Immature natural killer cell (primary cell): ENCODE measurements at places on chromosomes 6 and 20. TPM values are rescaled to one million over a fixed set of nuclear protein-coding genes. Genes with fewer than 3 reads are reported as not detected.
A peak's percentile ranks its signal among the peaks of the same experiment; 100 is the strongest.

DNA sequence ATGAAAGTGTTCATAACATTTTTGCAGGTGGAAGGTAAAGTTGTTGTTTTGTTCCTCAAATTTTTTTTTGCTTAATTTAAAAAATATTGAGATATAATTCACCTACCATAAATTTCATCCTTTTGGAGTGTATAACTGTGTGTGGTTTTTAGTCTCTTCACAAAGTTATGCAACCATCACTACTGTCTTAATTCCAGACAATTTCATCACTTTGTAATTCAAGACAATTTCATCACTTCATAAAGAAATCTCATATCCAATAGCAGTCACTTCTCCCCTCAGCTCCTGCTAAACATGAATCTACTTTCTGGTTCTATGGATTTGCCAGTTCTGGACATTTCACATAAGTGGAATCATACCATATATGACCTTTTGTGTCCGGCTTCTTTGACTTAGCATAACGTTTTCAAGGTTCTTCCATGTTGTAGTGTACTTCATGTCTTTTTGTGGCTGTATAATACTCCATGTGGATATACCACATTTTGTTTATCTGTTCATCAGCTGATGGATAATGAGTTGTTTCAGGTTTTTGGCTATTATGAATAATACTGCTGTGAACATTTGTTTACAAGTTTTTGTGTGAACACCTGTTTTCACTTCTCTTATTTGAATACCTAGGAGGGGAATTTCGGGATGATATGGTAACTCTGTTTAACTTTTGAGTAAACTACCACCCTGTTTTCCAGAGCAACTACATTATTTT is 18.8 kb downstream of the ZFAND3 start:
- H3K27me3 ChIP-seq, result no peaks in the 10 kb centered on the region
- H3K4me1 ChIP-seq, result peaks cover 77% of the 10 kb centered on the region
- DNase-seq, result no peak

- H3K4me1 ChIP-seq, result no peaks in the 10 kb centered on the region
- no peak overlapping the region for H3K27ac ChIP-seq
- no peaks in the 10 kb centered on the region for H3K36me3 ChIP-seq
- no peak for DNase-seq
- peaks cover 2% of the 10 kb centered on the region for H3K27me3 ChIP-seq
Observed at GRCh38 chr6:140269591-140270165, 895.2 kb upstream of the CITED2 start.

The RAET1E gene
- not detected for polyA plus RNA-seq

DNA sequence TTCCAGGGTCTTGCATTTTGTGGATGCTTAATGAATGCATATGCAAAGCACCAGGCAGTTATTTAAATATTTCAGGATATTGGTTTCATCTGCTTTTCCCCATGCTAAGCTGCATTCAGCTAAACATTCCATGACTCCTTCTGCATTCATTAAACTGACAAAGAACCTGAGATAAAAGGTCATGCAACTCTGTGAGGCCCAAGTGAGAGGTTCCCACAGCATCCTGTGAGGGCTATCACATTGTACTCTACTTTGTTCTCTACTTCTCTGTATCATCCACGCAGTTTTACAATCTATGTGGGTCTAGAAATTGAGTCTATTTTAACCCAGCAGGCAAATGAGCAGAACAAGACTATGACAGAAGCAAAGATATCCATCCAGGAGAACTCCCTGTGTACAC is 86.4 kb upstream of the PRSS16 start:
- H3K4me1 ChIP-seq, result peaks cover 32% of the 10 kb centered on the region
- H3K36me3 ChIP-seq, result no peaks in the 10 kb centered on the region
- DNase-seq, result no peak
- H3K4me3 ChIP-seq, result no peak overlapping the region
- peaks cover 19% of the 10 kb centered on the region for H3K27me3 ChIP-seq
- H3K27ac ChIP-seq, result no peak overlapping the region

The TFAP2A gene
- polyA plus RNA-seq, result not detected

GRCh38 chr20:63454731-63455567 is 17.5 kb downstream of the KCNQ2 start:
- no peaks in the 10 kb centered on the region for H3K4me1 ChIP-seq
- no peaks in the 10 kb centered on the region for H3K36me3 ChIP-seq

The CLPSL1 gene
- polyA plus RNA-seq, result not detected

The NFS1 gene
- 20.0 TPM for polyA plus RNA-seq

DNA sequence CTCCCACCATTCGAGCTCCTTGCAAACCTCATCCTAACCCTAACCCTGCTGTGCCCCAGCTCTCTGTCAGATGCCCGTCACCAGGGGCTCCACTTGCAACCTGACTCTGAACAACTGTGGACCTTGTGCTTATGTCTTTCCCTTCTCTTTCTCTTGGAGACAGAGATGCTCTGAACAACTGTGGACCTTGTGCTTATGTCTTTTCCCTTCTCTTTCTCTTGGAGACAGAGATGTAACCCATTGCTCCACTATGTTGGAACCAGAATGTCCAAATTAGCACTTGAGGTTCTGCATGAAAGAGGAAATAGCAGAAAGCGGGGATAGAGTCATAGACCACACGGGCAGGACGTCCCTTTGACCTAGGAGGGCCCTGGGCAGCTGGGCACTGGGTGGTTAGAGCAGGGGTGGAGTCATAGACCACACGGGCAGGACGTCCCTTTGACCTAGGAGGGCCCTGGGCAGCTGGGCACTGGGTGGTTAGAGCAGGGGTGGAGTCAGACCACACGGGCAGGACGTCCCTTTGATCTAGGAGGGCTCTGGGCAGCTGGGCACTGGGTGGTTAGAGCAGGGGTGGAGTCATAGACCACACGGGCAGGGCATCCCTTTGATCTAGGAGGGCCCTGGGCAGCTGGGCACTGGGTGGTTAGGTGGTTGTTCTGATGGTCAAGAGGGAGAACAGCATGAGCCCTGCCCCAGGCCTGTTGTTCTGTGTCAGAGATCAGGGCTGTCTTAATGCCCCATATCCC is 22.2 kb downstream of the PCMTD2 start:
- peaks cover 2% of the 10 kb centered on the region for H3K27me3 ChIP-seq
- peaks cover 34% of the 10 kb centered on the region for H3K4me1 ChIP-seq
- peak overlapping the region; percentile 3 for H3K4me3 ChIP-seq
- peak; percentile 21 for DNase-seq
- H3K27ac ChIP-seq, result no peak overlapping the region

The RBM24 gene
- not detected for polyA plus RNA-seq

The CD40 gene
- polyA plus RNA-seq, result 4.3 TPM

The SIRPB1 gene
- polyA plus RNA-seq, result 1.7 TPM

The NTSR1 gene
- polyA plus RNA-seq, result not detected

The SNAP25 gene
- polyA plus RNA-seq, result not detected

The POU5F1 gene
- polyA plus RNA-seq, result not detected

GRCh38 chr20:17875106-17875980 is 93.3 kb downstream of the SNX5 start:
- no peak for DNase-seq
- no peak overlapping the region for H3K4me3 ChIP-seq
- H3K4me1 ChIP-seq, result peaks cover 21% of the 10 kb centered on the region
- no peaks in the 10 kb centered on the region for H3K36me3 ChIP-seq
- no peak overlapping the region for H3K27ac ChIP-seq
- H3K27me3 ChIP-seq, result peaks cover 4% of the 10 kb centered on the region

The SAMD5 gene
- not detected for polyA plus RNA-seq

The LPA gene
- polyA plus RNA-seq, result not detected
